ENCODE measurements at places on chromosomes 3 and 15.

DNA sequence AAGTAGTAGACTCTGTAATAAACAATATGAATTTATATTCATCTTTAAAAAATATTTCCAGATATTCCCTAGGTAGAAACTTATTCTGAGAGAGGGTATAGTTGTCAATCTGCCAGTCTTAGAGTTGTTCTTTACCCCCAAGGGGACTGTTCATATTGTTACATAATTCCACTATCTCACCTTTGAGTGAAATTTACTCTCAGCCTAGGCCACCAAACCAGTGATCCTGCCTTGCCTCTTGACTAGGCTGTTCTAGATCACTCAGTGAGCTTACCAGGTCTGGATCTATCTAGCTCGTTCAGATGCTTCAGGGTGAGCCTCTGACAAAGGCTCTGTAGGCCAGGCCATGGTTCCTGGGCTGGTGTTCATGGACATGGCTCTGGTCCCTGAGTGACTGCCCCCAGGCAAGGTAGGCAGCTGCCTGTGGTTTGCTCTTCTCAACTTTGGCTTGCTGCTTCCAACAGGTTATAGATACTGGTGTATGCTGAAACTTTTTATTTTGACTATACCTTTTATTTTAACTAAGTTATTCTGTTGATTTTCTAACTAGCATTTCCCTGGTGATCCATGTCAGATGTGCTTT, 27.6 kb downstream of the ZNF592 start:
- DNase-seq, result no peak

DNA sequence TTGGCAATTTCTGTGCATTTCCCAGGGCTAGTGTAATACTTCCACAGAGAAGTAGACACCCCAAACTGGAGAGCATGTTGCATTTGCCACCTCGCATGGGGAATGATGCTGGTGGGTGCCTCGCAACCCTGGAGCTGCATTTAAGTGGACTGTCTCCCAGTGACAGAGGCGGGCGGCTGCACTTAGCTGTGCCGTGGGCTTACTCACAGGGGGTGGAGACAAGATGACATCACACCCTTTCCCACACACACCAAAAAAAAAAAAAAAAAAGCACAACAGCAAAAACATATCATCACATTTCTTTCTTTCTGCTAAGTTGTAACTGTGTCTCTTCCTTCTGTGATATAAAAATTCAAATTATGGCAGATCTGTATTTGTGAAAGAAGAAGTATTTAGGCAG, at the start of gene ABI3BP:
Gene ABI3BP (minus strand): TSS at position 113 of the 400 bp plus-strand sequence. CDS start 37 bp downstream, at position 76.
- DNase-seq, result no peak

DNA sequence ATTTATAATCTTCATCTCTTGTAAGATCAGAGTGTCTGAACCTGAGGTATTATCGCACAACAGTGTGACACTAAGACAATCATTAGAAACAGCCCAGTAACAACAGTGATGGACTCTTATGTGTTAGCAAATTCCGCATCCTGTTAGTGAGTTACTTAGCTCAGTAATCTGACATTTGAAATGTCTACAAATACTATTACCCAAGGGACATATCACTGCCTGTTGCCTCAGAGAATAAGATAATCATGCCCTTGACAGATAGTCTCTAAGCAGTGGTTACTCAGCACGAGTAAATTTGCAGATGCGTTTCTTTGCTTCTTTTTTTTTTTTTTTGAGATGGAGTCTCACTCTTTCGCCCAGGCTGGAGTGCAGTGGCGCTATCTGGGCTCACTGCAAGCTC, 13.4 kb upstream of the RTP1 start:
- DNase-seq, result no peak

DNA sequence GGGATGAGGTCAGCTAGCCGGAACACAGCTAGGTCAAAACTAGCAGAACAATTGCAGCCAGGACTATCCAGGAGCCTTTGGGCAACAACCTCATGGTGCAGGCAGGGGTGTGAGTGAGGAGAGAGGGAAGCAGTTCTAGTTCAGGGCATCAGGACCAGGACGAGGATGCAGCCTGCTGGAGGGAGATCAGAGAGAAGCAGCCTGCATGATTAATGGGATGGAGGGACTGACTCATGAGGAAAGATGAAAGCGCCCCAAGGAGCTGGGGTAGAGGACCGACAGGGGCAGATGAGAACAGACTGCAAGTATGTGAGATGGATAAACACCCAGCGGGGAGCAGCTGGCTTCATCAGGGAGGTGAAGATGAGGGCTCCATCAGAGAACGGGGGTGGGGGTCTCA, 37.9 kb upstream of the LRTM1 start:
- DNase-seq, result no peak

GRCh38 chr3:30623351-30623750, 16.9 kb downstream of the TGFBR2 start:
- DNase-seq, result no peak

- DNase-seq, result no peak
These were observed 61.9 kb upstream of the CBLB start for GRCh38 chr3:105930733-105931132.

GRCh38 chr3:23490459-23490858, 287.3 kb downstream of the UBE2E2 start:
- DNase-seq, result no peak

DNA sequence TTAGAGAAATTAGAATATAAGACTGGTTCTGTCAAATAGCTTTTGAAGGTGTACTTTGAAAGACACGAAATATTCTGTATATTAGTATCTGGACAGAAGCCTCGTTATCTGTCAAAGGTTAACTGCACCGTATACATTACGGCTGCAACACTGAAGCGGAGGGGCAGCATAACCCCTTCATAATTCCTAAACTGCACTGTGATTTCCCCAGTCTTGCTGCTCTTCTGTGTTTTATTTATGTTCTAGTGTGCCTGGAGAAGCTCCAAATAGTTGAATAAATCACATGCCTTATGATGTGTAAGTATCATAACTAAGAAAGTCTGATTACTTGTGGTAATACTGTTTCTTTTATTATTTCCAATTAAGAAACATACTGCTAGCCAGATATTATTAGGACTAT, 285.7 kb upstream of the ROBO2 start:
- no peak for DNase-seq

GRCh38 chr3:54841471-54841870, 86.4 kb downstream of the LRTM1 start:
- DNase-seq, result no peak

DNA sequence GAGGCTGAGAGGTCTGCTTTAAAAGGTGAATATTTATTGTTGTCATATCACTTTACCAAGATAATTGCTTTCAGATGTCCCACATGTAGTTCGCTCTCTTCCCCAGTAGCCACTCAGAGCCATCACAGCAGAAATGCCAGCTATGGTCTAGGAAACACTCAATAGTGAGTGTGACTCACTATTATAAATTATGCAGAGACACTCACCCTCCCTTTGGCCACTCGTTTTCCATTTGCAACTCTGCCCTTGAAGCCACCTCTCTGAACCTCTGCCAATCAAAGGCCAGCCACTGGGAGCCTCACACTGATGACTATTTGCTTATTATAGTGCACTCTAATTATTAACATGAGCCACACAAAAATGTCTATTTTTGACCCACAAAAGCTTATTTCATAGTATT, 328.1 kb upstream of the ATP10A start:
- DNase-seq, result no peak

GRCh38 chr3:101849714-101850245, 466 bp downstream of the NFKBIZ start:
- DNase-seq, result peak; percentile 72

DNA sequence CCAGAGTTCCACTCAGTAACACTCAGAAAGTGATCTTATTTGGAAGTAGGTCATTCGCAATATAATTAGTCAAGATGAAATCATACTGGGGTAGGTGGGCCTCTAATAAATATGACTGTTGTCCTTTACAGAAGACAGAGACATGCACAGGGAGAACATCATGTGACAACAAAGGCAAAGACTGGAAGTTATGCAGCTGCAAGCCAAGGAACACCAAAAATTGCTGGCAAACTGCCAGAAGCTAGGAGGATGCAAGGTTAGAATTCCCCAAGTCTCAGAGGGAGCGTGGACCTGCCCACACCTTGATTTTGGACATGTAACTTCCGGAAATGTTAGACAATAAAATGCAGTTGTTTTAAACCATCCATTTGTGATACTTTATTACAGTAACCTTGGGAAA, 471.5 kb upstream of the AGTR1 start:
- no peak for DNase-seq

- peak; percentile 53 for DNase-seq
These were observed 20.3 kb upstream of the CSPG4 start for GRCh38 chr15:75732809-75733451.

- no peak for DNase-seq
These were observed 136.2 kb upstream of the ICE2 start for GRCh38 chr15:60614862-60615771.

DNA sequence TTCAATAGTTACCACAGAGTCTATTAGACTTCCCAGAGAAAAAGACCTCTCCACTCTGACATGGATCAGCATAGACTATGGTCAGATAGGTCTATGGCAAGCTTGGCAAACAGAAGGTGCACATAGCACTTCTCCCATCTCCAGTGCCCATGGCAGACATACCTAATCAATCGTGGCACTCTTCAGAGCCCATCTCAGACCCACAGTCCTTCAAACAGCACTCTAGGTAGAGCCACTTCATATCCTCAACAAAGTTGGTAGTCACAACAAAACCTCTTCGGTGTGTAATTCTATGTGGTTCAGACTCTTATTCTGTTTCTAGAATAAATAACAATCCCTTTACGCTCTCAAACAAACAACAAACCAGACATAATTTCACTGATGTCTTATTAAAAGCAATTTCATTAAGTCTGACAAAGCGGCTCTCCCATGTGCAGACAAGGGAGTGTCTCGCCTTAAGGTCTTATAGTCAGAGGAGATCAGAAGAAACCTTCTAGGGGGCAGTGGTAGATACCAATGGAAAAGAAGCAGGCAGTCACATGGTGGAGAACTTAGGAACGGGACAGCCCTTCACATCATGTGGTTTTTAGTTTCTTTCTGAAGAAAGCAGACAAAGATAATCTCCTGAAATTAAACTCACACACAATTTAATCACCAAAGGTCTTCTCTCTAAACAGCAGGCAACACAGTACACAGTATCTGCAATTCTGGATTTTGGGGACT, 483.4 kb downstream of the FOXP1 start:
- no peak for DNase-seq

DNA sequence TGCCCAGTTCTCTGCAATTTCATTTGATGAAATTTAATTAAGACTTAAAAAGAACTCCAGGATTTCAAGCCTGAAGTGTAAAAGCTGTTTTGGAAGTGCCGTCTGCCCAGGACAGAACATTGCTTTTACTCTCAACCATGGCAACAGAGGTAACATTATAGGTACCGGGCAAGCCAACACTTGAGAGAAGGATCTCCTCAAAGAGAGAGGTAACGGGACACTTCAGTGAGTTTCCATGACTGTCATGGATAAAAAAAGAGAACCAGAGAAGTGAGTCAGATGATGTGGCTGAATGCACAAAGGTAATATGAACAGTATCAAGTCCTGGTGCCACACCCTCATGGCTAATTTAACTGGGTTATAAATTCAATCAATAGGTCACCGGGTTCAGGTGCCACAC, 130.2 kb upstream of the LMOD3 start:
- DNase-seq, result no peak

GRCh38 chr3:130557336-130558035, 40.5 kb downstream of the COL6A6 start:
- DNase-seq, result no peak

GRCh38 chr3:67334588-67334987, 319.8 kb downstream of the SUCLG2 start:
- no peak for DNase-seq

DNA sequence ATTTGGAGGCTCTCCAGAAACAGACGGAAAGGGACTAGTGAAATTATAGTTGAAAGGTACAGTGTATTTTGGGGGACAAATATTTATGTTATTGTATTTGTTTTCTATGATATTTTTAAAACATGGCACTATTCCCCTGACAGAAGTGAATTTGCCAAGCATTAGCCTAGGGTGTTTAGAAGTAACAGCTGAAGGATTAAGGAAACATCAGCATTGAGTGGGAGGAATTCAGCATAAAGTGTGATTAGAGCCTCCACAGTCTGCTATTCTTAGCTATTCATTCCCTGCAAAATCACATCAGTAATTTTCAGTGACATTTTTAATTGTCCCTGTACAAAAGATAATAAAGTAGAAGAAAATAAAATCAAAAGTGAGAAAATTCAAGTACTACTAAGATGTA, 231.4 kb downstream of the ROBO2 start:
- DNase-seq, result no peak

DNA sequence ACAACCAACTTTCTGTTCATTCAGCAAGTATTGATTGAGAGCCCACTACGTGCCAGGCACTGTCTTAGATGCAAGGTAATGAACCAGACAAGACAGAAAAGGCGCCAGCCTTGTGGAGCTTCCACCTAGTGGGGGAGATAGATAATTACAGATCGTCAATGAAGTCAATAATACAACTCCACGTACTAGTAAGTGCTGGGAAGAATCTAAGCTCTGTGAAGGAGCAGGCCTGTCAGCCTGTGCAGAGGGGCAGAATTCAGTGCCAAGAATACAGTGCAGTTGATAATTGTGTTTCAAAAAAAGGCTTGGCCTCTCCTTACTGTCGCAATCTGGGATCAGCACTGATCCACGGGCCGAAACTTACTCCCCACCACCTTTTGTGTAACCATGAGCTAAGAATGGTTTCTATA, 186.3 kb downstream of the FEZF2 start:
- no peak for DNase-seq

- DNase-seq, result peak; percentile 44
These were observed 1.8 kb downstream of the FOXL2 start for GRCh38 chr3:138944929-138945708.

- no peak for DNase-seq
These were observed 297.2 kb downstream of the CADM2 start for GRCh38 chr3:85255949-85256348.

GRCh38 chr3:39383881-39384664, 903 bp downstream of the SLC25A38 start:
- peak; percentile 96 for DNase-seq

DNA sequence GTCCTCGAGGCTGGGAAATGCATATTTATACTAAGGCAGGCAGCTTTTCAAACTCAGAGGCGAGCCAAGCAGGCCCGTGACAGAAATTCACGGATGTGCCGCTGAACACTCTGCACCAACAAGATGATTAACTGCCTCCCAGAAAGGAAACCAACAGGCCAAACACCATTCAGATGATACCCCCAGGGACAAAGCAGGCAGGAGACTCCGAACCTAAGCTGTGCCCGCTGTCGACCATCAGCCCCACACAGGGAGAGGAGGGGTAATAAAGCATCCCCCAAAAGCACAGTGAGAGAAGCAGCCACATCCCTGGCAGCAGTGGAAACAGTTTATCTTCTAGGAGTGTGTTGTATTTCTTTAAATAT, 31.8 kb downstream of the ADAMTS17 start:
- DNase-seq, result no peak

DNA sequence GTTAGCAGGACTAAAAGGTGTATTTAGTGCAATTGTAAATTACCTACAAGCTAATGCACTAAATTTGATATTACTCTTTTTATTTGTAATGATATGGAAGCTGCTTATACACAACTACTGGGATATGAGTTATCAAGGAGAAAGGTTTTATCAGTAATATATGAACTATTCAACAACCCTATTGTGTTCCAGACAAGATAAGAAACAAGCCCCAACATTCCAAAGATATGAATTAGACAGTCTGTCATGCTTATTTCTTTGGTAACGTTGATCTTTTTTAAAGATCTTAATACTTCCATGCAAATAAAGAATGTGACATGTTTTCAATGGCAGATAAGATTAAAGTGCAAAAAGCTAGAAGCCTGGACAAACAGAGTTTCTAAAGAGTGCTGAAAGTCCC, 314.0 kb upstream of the THBS1 start:
- no peak for DNase-seq
